Fibroblast of lung (primary cell): ENCODE measurements at places on chromosomes 16 and 17. TPM values are rescaled to one million over a fixed set of nuclear protein-coding genes. Genes with fewer than 3 reads are reported as not detected.

Gene KREMEN2
- total RNA-seq: not detected in 2 replicates

Gene YPEL2
- 7.8 and 8.0 TPM in 2 replicates for total RNA-seq

DNA sequence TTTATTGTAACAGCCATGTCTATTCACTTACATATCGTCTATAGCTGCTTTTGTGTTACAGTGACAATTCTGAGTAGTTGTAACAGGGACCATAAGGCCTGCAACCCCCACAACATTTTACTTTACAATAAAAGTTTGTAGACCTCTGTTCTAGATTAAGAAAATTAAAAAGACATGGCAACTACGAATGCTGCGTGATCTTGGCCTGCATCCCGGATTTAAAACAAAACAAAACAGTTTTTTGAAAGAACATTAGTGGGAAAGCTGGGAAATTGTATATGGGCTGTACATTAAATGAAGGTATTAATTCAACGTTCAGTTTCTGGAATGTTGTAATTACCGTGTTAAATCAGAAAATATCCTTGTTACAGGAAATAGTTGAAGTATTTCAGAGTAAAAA is 64.1 kb downstream of the RMI2 start:
- DNase-seq: peak; percentile 57

GRCh38 chr17:68863091-68863652 is 92.0 kb downstream of the ABCA8 start:
- no peak for DNase-seq
